EL (cell line): ENCODE measurements at places on chromosomes 16 and 17.

DNA sequence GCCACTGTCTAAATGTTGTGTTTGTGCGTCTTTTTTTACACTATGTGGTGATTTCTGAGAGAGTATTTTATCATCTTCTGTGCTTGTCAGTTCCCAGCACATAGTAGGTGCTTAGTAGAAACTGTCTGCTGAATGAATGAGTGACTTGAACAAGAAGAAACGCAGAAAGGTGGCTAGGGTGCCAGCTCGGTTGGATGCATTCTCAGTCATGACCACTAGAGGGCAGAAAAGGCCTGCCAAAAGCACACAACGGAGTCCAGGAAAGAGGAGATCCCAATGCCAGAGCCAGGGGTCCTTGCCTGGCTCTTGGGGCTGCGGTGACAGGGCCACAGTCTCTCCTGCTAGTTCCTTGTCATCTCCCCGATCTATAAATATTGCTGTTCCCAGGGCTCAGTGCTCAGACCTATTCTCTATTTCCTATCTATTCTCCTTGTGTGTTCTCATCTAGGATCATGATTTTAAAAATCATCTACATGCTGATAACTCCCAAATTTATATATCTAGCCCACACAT lies 57.3 kb upstream of the CCL1 start:
- DNase-seq, result peak; percentile 55

DNA sequence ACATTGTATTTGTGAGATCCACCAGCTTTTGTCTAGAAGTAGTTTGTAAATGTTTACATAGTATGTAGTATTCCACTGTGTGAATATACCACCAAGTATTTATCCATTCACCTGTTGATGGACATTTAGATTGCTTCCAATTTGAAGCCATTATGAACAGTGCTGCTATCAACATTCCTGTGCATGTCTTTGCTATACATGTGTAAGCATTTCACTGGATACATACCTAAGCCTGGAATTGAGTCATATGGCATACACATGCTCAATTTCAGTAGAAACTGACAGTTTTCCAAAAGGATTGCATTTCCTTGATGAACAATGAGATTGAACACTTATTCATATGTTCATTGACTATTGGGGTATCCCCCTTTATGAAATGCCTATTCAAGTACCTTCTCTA lies 540.6 kb upstream of the SOX9 start:
- no peak for DNase-seq

GRCh38 chr17:65684631-65685030 lies 123.2 kb upstream of the AXIN2 start:
- DNase-seq, result no peak

- peak; percentile 1 for DNase-seq
Measured at GRCh38 chr16:78005881-78006280, 16.5 kb upstream of the CLEC3A start.

DNA sequence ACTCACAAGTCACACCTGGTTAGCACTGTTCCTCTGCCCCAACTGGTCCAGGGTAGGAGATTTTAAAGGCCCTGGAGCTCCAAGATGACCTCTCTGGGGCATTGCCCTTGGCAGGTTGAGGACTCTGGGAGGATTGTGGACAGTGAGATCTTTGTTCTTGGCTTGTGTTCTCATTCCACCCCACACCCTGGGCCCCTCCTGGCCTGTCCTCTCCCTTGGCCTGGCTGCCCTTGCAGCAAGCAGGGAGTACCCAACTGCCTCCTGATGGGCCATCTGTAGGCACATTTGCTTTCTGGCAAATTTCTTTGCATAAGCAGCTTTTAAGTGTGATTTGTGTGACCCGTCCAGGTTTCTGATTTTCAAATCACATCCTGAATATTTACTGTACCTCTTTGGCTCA lies 239.6 kb downstream of the UTP18 start:
- DNase-seq, result no peak

GRCh38 chr17:50699410-50699809 lies 8.3 kb downstream of the ANKRD40 start:
- no peak for DNase-seq

GRCh38 chr17:15261258-15261801 lies 3.8 kb downstream of the PMP22 start:
- peak; percentile 69 for DNase-seq
